ENCODE measurements at places on chromosomes 2 and 18.
A peak's percentile ranks its signal among the peaks of the same experiment; 100 is the strongest.

- DNase-seq, result no peak
These were observed 297.8 kb upstream of the PIK3C3 start for GRCh38 chr18:41657189-41657588.

DNA sequence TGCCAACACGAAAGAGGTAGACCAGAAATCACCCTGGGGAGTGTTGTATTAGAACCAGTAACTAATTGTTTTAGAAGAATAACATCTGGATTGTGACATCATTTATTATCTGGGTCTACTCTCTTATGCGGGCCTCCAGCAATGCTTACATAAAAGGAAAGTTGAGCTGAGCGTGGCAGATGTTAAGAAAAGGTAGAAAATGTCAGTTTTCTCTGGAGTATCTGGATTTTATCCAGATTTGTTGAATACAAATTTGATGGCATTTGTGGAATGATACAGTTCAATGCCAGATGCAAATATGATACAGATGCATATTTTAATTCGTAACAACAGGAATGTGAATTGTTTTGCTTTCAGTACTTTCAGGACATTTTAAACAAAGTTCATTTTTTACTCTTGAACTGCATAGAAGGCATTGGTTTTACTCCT is 90.3 kb downstream of the PRPF40A start:
- peak; percentile 32 for DNase-seq

DNA sequence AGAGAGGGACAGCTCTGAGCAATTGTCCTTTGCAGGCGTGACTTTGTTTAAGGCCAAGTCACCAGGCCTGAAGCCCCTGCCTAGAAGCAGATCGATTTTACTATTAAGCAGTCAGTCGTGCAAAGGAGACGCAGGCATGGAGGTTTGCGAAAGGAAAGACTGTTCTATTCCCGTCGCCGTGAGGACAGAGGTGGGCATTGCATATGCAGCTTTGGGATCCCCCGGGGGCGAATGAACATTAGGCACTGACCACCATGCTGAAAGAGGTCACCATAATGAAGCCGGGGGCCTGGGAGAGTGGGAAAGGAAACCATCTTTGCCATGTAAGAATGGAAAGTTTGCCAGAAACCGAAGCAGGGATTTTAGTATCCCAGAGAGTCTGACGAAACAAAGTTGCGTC is 231.6 kb downstream of the BCL11A start:
- DNase-seq, result no peak

- DNase-seq, result no peak
These were observed 268.6 kb downstream of the FIGN start for GRCh38 chr2:163467251-163467630.

DNA sequence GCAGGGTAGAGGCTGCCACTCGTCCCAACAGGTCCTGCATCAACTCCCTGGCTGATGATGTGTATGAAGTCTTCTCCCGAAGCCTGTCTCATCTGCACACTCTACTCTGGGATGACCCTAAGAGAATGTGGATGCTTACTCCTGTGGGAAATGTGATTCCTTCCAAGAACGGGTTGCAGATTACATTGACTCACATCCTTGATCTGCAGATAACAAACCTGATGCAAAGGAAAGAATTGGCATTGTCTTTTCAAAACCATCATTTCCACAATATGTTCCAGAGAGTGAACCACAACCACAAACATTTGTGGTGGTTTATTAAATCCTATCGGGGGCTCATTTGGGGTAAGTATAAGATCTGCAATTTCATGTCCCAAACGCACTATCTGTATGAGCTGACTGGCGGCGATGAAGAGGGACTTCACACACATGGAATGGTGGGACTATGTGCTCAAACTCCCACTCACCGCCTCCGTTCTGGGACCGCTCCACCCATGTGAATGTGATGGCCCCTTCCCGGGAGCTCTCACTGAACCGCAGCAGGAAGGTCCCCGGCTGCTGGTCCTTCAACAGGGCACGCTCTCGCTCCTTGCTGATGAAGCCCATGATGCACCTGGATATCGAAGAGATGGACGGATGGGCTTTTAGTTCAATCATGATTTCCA is 35.5 kb downstream of the STAT1 start:
- DNase-seq, result no peak

DNA sequence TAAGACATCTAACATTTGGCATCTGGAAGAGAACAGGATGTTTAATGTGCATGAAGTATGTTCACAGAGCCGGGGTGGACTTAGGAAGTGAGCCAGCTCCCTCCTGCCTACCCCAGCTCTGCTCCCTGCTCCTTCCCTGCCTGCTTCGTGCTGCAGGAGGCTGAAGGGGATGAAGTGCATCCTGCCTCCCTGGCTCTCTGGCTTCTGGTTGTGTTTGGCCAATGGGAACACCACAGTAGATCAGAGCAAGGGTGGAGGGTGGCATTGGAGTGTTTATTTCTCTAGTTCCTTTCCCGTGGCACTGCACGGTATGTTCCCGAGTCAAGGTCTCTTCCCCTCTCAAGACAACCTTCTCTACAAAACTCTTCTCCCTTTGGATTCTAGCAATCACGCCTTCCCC is 379.9 kb downstream of the CLIP4 start:
- DNase-seq, result no peak

DNA sequence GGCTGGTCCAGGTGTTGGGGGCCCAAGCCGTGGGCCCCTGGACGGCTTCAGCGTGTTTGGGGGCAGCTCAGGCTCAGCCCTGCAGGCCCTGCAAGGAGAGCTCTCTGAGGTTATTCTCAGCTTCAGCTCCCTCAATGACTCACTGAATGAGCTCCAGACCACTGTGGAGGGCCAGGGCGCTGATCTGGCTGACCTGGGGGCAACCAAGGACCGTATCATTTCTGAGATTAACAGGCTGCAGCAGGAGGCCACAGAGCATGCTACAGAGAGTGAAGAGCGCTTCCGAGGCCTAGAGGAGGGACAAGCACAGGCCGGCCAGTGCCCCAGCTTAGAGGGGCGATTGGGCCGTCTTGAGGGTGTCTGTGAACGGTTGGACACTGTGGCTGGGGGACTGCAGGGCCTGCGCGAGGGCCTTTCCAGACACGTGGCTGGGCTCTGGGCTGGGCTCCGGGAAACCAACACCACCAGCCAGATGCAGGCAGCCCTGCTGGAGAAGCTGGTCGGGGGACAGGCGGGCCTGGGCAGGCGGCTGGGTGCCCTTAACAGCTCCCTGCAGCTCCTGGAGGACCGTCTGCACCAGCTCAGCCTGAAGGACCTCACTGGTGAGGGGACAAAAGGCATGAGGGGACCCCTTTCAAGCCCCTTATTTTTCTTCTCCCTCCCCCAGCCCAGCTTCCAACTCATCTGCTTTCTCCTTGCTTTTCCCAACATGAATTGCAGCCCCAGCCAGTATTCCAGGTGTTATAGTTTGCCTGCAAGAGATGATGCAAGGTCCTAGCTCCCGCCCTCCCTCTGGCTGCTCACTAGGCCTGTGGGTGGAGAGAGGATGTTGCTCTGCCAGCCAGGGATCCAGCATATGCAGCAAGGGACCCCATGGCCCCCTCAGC is 2.9 kb upstream of the KHK start:
- no peak for DNase-seq

DNA sequence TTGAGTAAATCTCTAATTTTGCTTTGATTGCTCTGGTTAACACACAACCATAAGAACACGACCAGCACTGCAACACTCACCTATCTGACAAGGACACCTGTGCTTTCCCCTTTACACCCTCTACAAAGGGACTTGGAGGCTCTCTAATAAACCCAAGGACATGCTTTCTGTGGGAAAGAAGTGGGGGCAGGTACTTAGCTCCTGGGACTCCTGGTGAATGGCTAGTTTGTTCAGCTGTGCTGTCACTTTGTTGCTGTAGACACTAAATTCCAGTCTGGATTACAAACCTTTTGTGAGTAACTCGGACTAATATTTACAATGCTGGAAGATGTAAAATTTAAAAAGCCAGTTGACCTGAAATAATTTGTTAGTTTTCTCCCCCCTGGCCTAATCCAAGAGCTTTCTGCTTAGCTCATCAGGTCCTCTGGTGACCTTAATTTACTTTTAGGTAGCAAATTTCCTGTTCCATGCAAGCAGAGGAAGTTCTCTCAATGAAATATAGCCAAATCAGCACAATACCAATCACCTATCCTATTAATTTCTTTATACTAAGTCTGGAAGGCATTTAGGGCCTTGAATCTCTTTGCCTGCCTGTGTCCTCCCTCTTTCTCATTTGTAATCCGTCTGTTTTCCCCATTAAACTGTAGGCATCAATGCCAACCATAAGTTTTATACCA is 67.5 kb downstream of the PLCL1 start:
- DNase-seq, result no peak

- DNase-seq, result peak; percentile 66
These were observed 17.2 kb upstream of the RPL31 start for GRCh38 chr2:100984892-100985307.

- no peak for DNase-seq
These were observed 227.5 kb downstream of the GULP1 start for GRCh38 chr2:188519136-188519535.

- no peak for DNase-seq
These were observed 118.5 kb downstream of the AGAP1 start for GRCh38 chr2:235612181-235612950.

- no peak for DNase-seq
These were observed 65.3 kb upstream of the WIPF1 start for GRCh38 chr2:174662859-174663258.

- DNase-seq, result no peak
These were observed 11.0 kb downstream of the ADRA2B start for GRCh38 chr2:96105152-96105915.

- DNase-seq, result no peak
These were observed 27.4 kb upstream of the IL1RL1 start for GRCh38 chr2:102283996-102284395.

- DNase-seq, result no peak
These were observed 122.7 kb downstream of the VWC2L start for GRCh38 chr2:214533541-214533940.

DNA sequence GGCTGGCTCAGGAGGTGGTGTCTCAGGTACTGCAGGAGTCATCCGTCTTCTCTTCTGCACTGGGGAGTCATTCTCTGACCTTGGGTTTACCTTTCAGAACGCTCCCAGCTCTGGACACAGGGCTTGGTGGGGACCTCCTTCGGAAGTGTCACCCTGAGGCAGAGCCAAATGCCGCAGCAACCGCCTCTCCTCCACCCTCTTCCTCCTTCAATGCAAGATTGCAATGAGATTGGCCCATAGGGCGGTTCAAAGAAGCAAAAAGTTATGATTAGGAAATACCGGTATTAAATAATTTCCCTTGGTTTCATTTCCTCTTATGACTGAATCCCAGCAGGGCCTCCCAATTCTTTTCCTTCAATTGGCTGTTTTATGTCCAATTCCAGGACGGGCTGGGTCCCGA is 178.8 kb downstream of the ACKR3 start:
- DNase-seq, result no peak

- no peak for DNase-seq
These were observed 101.4 kb upstream of the ATP5MC3 start for GRCh38 chr2:175282886-175283285.

DNA sequence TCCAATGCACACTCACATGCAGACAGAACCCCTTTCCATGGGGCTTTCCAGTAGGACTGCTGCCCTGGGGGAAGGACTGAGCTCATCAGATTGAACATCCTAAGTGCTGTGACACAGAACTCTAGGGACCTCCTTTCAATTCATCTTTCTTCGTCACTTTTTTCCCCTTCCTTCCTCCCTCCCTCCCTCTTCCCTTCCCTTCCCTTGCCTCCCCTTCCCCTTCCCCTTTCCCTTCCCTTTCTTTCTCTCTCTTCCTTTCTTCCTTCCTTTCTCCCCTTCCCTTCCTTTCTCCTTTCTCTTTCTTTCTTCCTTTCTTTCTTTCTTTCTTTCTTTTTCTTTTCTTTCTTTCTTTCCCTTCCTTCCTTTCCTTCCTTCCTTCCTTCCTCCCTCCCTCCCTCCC is 39.6 kb upstream of the GATA6 start:
- no peak for DNase-seq

DNA sequence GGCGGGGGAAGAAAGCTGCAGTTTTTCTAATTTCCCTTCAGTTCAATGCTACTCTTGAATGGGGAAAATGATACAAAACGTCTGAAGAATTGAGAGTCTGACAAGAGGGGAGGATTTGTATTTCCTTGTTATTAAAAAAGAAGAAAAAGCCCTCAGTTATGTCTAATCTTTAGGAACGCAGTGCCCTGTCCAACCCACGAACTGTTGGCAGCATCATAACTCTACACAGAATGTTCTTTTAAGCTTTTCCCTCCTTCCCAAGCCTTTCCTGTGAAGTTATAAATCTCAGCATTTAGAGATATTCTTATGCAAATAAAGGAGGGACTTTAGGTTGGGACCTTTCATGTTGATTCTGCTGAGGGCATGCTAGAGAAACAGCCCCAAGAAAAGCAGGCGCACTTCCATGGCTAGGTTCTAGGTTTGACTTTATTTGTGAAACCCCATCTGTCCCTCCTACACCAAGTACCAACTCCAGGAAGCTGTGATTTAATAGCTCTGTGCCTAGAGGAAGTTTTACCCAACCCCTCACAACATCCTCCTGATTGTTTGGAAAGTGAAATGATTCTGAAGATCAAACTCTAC is 288.6 kb downstream of the SETBP1 start:
- no peak for DNase-seq

GRCh38 chr2:236052926-236053821 is 115.0 kb downstream of the GBX2 start:
- no peak for DNase-seq

GRCh38 chr2:12192762-12193161 is 446.3 kb downstream of the LPIN1 start:
- no peak for DNase-seq

GRCh38 chr2:112006076-112006410 is 49.0 kb upstream of the TMEM87B start:
- DNase-seq, result peak; percentile 13

DNA sequence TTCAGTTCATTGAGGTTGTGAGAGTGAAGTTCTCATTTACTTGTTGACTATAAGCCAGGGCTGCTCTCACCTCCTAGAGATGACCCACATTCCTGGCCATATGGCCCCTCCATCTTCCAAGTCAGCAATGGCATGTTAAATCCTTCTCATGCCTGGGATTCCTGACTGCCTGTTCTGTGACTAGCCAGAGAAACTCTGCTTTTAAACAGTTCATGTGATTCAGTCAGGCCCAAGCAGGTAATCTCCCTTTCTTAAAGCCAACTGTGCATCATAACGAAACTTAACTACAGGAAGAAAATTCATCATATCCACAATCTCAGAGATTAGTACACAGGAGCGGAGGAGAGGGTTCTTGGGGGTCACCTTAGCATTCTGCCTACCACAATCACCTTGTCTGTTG is 11.5 kb downstream of the DPP4 start:
- DNase-seq, result no peak

- DNase-seq, result no peak
These were observed 433.8 kb upstream of the TCF4 start for GRCh38 chr18:56021809-56022195.

DNA sequence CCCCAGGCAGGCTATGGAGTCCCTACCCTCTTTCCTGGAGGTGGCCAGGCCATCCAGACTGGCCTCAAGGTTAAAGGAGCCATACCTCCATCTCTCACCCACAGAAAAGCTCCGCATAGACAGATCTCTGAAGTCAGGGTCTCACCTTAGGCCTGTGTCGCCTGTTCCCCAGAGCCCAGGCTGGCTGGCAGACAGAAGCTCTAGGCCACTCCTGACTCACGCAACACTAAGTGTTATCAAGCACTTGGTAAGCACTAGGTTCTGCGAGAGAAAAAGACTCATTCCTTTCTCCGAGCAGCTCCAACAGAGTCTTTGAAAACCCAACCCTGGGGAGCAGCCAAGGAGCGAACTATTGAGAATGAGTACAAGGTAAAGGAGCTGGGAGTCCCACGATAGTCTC is 6.1 kb downstream of the SMAD7 start:
- no peak for DNase-seq

All from fibroblast of the conjunctiva (primary cell).